WERI-Rb-1 (cell line): ENCODE measurements at places on chromosomes 13 and 19.

GRCh38 chr19:28066161-28066560 lies 1146.8 kb downstream of the UQCRFS1 start:
- DNase-seq: no peak

DNA sequence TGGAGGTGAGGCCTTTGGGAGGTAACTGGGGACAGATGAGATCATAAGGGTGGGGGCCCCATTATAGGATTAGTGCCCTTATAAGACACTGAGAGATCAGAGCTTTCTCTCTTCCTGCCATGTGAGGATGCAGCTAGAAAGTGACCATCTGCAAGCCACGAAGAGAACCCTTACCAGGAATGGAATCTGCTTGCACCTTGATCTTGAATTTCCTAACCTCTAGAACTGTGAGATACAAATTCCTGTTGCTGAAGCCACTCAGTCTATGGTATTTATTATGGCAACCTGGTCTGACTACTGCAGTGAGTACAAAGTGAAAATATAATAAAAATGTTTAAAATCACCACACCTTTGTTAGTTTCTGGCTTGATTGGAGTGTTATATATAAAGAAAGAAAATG lies 388.0 kb downstream of the LMO7 start:
- DNase-seq: no peak

GRCh38 chr13:22040810-22041364 lies 370.0 kb downstream of the FGF9 start:
- no peak for DNase-seq

GRCh38 chr13:111177081-111177711 lies 62.1 kb downstream of the ARHGEF7 start:
- DNase-seq: no peak

DNA sequence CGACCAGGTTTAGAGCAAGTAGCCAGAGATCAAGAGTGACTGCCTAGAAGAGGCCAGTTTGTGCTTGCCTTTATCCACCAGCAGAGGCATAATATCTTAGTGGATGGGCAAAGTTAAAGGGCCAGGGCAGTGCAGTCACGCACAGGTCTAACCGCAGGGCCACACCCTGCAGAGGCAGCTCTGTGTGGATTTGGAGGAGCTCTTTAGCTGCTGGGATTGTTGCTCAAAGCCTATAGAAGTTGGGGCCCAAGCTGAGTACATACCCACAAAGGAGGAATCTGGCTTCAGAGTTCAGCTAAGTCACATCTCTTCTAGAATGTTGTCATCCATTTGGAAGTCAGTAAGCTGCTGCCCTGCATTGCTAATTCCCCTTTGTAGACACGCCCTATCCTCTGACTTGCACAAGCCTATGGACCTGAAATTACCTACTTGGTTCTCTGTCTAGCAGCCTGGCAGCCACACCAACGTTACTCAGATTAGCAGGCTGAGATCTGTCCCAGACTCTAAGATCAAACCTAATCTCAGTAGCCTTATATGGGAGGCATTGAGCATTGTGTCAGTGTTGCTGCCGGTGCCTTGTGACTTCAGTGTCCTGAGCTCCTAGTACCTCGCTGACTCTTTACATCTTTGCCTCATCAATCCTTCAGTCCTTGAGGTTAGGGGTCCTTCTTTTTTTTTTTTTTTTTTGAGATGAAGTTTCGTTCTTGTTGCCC lies 102.9 kb upstream of the STARD13 start:
- peak; percentile 16 for DNase-seq

- no peak for DNase-seq
These were observed 8.2 kb downstream of the NDUFA11 start for GRCh38 chr19:5895409-5895808.

DNA sequence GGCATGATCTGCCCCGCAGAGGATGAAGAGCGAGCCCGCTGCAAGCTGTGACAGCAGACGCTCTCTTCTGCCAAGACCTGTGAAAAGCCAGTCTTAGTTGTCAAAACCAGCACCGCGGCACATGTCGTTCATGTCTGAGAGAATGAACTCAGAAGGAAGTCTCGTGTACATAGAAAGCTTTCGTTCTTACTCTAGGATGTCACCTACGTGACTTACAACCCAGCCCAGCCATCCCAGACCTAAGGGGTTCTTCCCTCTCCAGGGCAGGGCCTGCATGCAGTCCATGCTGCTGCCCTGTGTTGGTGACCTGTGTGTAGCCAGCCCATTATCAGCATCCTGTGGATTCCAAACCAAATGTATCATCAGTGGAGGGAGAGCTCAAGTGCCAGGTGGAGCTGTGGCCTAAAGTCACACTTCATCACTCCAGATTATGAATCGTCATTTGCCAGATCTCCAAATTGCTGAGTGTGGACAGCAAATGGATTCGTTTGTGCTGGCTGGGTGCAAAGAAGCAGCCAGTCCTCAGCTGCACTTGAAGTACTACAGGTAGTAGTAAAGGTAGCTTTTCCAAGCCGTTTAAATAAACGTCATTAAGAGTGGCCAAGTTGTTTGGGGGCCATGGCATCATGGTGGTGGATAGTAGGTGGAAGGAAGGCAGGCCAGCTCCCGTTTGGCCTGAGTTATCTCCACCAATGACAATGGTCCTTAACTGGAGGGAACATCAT lies 73.9 kb upstream of the GPR183 start:
- DNase-seq: no peak

GRCh38 chr19:16361254-16361653 lies 36.6 kb downstream of the KLF2 start:
- no peak for DNase-seq

- DNase-seq: no peak
These were observed 133.2 kb downstream of the STARD13 start for GRCh38 chr13:33152389-33152788.

GRCh38 chr13:80870186-80870585 lies 529.3 kb upstream of the SPRY2 start:
- DNase-seq: no peak

DNA sequence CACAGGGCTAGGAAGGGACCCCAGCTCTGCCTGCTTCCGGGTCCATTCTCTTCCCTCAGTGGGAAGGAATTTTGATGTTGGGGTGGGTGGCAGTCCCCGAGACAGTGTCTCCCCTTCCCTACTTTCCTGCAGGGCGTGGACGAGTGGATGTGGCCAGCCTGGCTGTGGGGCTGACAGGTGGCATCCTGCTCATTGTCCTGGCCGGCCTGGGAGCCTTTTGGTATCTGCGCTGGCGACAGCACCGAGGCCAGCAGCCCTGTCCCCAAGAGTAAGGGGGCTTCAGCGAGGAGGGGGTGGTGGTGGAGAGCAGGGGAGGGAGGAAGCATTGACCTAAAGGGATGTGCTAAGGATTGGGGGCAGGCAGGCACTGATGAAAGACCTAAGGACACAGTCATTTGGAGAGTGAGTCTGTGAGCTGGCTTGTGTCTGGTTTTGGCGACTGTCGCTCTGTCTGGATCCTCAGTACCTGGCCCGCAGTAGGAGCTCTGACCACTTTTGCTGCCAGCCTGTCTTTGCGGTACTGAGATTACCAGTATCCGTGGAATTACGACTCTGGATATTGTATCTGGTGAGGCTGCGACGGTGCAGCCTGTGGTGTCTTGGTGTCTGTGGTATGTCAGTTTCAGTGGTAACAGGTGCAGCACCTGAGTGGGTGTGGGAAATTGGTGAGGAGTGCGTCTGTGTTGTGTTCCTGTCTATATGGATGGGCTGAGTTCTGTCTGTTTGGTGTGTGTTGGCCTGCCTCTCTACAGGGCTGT lies 2.4 kb upstream of the PRR12 start:
- DNase-seq: peak; percentile 25

- DNase-seq: no peak
These were observed 15.6 kb upstream of the KCNC3 start for GRCh38 chr19:50344661-50345318.

DNA sequence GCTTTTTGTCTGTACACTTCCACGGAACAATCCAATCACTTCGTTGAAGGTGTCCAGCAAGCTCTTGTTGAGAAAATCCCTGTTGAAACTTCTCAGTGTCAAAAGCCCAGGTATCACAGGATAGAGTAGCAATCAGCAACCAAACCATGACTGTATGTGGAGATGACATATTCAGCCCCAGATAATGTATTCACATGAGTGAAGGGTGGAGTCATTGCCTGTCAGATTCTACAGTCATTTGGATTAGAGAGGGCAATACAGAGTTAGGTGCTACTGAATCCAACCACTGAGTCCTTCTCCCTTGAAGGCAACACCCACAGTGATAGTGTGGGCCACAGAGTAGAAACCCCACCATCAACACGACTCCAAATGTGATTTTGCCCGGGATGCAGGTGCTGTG lies 23.3 kb downstream of the ZNF627 start:
- DNase-seq: no peak

DNA sequence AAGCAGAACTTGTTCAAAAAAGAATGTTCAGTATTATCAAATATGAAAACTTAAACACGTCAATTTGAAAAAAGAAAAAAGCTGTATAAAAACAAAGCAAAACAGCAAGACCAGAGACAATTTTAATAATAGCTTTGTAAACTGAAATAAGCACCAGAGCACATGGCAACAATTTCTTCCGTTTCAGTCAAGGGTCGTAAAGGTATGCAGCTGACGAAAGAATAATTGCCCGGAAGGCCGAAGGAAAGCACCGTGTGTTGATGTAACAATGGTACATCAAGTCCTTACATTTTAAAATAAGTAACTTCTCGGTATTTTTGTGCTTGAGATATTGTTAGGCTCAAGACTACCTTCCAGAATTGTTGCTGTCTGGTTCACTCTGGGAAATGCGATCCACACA lies 1.7 kb downstream of the PROSER1 start:
- DNase-seq: no peak

DNA sequence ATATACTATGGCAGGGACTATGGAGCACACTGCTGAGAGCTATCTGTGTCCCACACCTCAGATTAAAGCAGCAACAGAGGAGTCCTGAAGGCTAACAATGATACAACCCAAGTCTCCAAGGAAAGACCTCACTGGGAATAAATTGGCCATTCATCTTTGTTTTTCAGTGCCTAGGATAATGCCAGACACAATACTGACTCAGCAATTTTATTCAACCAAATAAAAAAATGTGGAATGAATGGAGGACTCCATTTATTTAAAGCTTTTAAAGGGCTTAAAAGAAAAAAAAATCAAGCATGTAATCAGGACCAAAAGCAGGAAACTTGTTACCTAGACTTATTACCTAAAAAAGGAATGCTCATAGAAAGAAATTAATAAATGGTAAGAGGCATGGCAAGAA lies 960.5 kb downstream of the PCDH17 start:
- no peak for DNase-seq

- DNase-seq: no peak
These were observed 233.9 kb upstream of the TSHZ3 start for GRCh38 chr19:31583148-31583547.

DNA sequence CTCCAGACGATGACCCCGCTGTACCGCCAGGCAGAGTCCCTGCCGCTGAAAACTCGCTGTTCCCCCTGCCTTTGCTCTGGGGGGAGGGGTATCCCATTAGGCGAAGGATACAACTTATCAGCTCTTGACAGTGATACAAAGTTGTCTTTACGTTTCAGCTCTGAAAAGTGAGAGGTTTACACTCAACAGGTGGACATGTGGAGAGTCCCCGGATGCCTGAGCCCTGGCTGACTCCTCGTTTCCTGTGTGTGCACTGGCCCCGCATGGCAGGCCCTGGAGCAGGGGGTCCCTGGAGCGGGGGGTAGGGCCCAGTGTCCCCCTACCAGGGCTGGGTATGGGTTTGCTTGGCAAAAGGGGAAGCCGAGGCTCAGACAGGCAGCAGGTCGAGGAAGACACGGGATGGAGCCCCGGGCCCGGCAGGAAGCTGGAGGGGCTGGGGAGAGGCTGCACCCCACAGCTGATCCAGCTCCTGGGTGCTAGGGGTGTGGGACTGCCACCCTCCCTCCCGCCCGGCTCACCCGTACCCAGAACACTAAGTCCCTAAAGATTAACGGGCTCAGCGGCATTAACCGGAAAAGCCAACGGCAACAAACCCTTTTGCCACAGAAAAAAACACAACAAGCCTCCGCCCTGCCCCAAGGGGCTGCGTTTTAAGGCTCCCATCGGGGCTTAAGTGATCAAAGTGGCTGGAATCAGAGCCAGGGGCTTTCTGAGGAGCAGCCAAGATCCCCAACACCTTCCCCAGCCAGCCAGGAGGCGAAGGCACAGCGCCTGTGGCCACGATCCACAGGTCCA lies 5.6 kb downstream of the TCF3 start:
- DNase-seq: peak; percentile 53

DNA sequence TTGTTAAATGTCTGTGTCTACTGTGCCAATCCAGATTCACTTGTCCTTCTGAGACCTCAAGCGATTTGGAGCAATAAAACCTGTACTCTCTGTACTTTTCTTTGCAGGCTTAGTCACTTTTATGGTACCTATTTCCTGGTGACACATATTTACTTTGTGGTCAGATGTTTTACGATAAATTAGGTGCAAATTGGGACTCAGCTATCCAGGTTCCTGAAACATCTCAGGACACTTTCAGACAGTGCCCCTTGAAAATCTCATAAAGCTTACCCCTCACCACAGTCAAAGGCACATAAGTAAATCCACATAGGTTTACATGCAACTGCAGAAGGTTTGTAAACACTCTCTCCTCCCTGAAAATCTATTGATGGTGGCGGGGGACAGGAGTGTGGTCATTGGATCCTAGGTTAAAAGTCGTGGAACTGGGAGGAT lies 438.8 kb downstream of the EFNB2 start:
- DNase-seq: no peak

GRCh38 chr19:40315812-40316470 lies 30.8 kb upstream of the AKT2 start:
- no peak for DNase-seq

GRCh38 chr19:38869836-38870607 lies 8.1 kb downstream of the RINL start:
- no peak for DNase-seq

DNA sequence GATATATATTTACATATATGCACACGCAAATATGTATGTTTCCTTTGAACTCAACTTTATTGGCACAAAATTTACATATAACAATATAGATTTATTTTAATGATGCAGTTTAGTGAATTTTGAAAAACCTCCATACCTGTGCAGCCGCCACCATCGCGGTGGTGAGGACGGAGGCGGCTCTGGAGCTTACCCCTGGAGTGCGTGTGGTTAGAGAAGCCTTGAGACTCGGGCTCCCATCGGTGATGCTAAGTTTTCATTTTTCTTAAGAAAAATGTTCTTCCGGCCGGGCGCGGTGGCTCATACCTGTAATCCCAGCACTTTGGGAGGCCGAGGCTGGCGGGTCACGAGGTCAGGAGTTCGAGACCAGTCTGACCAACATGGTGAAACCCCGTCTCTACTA lies 31.8 kb downstream of the GJA3 start:
- no peak for DNase-seq

- DNase-seq: no peak
These were observed 359.4 kb downstream of the ZNF536 start for GRCh38 chr19:30731591-30731990.
